ENCODE measurements at places on chromosomes 11 and 22.
A peak's percentile ranks its signal among the peaks of the same experiment; 100 is the strongest.

DNA sequence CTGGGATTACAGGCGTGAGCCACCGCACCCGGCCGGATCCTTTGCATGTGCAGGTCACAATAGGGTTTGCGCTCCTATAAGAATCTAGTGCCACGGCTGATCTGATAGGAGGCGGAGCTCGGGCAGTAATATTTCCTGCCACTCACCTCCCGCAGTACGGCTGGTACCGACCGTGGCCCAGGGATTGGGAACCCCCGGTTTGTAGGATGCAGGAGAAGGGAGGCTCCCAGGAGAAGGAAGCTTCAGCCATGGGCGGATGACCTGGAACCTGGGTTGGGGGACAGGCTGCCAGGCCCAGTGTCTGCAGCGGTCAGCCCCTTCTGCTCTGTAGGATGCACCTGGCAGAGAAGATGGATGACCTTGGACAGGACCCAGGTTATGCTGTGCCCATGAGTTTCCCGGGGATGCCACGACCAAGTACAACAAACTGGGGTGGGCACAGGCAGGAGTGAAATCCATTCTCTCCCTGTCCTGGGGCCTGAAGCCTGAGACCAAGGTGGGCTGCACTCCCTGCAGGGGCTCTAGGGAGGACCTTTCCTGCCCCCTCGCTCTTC is 818.9 kb downstream of the BRD1 start:
- H3K36me3 ChIP-seq = no peaks in the 10 kb centered on the region
- no peak overlapping the region for H3K27ac ChIP-seq
- no peak overlapping the region for H3K4me3 ChIP-seq

- no peaks in the 10 kb centered on the region for H3K27me3 ChIP-seq
- H3K27ac ChIP-seq = peak within 1 kb of the TSS; percentile 79
- DNase-seq = peak; percentile 54
- peaks cover 9% of the 10 kb centered on the region for H3K4me1 ChIP-seq
- peak within 1 kb of the TSS; percentile 100 for H3K4me3 ChIP-seq
These were observed at the start of gene TOP3B for GRCh38 chr22:21982338-21982965. Gene TOP3B, minus strand, starts transcription at chr22:21982787. Its CDS starts 7,078 bp downstream, at chr22:21975709.

DNA sequence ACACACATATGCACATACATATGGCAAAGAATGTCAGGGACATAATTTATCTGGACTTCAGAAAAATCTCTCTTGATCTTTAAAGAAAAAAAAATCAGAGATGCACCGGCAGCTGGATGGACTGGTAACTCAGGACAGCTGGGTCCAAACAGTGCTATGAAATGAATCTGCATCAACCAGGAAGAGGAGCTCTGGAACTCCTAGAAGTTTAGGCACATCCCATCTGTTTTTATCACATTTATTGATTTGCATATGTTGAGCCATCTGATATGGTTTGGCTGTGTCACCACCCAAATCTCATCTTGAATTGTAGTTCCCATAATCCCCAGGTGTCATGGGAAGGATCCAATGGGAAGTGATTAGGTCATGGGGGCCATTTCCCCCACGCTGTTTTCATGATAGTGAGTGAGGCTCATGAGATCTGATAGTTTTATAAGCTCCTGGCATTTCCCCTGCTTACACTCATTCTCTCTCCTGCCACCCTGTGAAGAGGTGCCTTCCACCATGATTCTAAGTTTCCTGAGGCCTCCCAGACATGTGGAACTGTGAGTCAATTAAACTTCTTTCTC is 87.7 kb upstream of the AKIP1 start:
- H3K27ac ChIP-seq = no peak overlapping the region
- H3K27me3 ChIP-seq = no peaks in the 10 kb centered on the region
- no peaks in the 10 kb centered on the region for H3K4me1 ChIP-seq
- H3K36me3 ChIP-seq = no peaks in the 10 kb centered on the region
- H3K4me3 ChIP-seq = no peak overlapping the region

DNA sequence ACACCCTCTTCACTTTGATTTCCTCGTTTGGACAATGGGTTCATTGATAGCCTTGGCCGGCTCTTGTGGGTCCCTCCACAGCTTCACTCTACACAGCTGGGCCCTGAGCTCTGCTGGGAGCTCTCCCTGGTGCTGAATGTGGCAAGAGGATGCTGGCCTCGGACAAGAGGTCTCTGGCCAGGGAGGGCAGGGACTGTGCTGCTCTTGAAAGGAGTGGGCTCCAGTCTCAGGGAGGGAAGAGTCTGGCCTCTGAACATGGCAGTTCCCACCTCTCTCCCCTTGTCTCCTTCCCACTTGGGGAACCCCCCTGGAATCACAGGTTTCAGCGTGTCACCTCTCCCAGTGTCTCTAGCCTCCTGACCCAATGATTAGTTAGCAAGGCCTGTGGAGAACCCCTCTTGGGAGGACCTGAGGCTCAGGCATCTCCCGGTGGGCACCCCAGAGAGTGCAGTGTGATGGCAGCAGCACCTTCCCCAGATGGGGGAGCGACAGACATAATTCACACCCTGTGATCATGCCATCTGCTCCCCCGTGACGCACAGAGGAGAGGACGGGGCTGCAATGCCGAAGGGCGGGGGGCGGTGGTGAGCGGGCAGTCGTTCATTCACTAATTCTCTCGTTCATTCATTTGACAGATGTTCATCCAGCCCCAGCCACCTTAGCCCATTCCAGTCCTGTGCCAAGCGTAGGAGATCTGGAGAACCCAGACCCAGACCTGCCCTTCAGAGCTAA is 2.8 kb upstream of the CABP7 start:
- peaks cover 6% of the 10 kb centered on the region for H3K4me1 ChIP-seq
- no peak overlapping the region for H3K27ac ChIP-seq
- H3K4me3 ChIP-seq = no peak overlapping the region
- H3K27me3 ChIP-seq = peaks cover 17% of the 10 kb centered on the region

GRCh38 chr11:91263496-91264365 is 960.9 kb upstream of the FAT3 start:
- no peaks in the 10 kb centered on the region for H3K36me3 ChIP-seq
- H3K4me3 ChIP-seq = no peak overlapping the region
- H3K4me1 ChIP-seq = no peaks in the 10 kb centered on the region

DNA sequence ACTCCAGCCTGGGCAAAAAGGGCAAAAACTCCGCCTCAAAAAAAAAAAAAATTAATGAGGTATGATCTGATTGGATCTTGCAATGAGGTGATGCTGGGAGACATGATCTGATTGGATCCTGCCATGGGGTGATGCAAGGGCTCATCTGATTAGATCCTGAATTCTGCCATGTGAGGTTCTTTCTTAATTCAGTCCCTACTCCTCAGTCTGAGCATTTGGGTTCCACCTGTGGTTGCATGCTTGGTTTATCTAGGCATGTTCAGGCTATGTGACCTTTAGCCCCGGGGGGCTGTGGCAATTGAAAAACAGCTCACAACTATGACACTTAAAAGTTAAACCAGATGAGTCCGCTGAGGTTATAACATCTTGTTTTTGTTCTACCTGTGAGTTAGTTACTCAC is 4.8 kb upstream of the TRIM6 start:
- H3K27ac ChIP-seq = no peak overlapping the region
- no peak overlapping the region for H3K4me3 ChIP-seq
- H3K27me3 ChIP-seq = no peaks in the 10 kb centered on the region
- no peaks in the 10 kb centered on the region for H3K4me1 ChIP-seq
- DNase-seq = no peak

- no peak overlapping the region for H3K27ac ChIP-seq
- no peak overlapping the region for H3K4me3 ChIP-seq
- H3K4me1 ChIP-seq = no peaks in the 10 kb centered on the region
- DNase-seq = no peak
These were observed 416.7 kb upstream of the CHORDC1 start for GRCh38 chr11:90639461-90639993.

GRCh38 chr11:124863826-124864165 is 1.4 kb upstream of the ROBO3 start:
- no peaks in the 10 kb centered on the region for H3K36me3 ChIP-seq
- no peak overlapping the region for H3K27ac ChIP-seq
- H3K27me3 ChIP-seq = peaks cover 61% of the 10 kb centered on the region
- no peak for DNase-seq

- no peak overlapping the region for H3K27ac ChIP-seq
- H3K4me3 ChIP-seq = no peak overlapping the region
- no peaks in the 10 kb centered on the region for H3K4me1 ChIP-seq
- no peaks in the 10 kb centered on the region for H3K36me3 ChIP-seq
- DNase-seq = no peak
These were observed 46.8 kb upstream of the KCNQ1OT1 start for GRCh38 chr11:2746401-2747247.

DNA sequence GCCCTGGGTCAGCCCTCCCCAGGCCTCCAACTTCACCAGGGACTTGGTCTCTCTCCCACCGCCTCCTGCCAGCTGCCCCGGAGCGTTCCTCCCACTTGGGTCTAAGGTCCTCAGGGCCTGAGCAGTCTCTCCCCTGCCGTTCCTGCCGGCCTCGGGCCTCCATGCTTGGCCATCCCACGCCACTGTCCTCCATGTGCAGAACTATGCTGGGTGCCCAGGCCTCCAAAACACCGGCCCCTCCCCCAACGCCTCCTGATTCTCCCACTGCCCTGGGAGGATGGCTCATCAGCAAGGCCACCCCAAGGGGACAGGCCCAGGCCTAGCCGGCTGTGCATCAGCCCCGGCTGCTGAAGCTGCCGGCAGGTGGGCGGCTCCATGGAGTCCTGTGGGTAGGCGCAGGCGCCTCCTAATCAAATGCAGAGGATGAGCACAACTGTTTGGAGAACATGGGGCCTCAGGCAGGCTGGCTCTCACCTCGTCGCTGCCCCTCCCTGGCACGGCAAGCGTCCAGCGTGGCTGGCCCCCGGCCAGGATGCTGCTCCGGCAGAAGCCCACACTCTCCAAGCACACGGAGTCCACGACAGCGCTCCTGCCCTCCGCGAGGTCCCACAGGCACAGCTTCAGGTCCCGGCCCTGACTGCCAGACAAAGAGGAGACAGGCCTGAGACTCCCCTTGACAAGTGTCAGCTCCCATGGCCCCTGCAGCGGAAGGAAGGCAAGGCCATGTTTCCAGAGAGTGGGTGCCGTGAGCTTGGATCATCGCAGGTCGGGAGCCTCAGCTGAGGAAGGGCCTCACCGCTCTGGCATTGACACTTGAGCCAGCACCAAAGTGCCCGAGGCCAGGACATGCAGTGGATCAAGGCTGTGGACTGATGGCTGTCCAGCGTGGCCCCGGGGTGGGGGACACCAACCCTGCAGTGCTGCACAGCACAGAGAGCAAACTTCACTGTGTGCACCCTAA is 42.6 kb downstream of the GNB1L start:
- no peaks in the 10 kb centered on the region for H3K36me3 ChIP-seq
- no peak for DNase-seq
- H3K27ac ChIP-seq = no peak overlapping the region
- no peaks in the 10 kb centered on the region for H3K27me3 ChIP-seq
- H3K4me3 ChIP-seq = no peak overlapping the region
- peaks cover 6% of the 10 kb centered on the region for H3K4me1 ChIP-seq

- peaks cover 10% of the 10 kb centered on the region for H3K36me3 ChIP-seq
- no peak overlapping the region for H3K27ac ChIP-seq
- H3K4me1 ChIP-seq = no peaks in the 10 kb centered on the region
These were observed 23.0 kb upstream of the MAML2 start for GRCh38 chr11:96366024-96366423.

DNA sequence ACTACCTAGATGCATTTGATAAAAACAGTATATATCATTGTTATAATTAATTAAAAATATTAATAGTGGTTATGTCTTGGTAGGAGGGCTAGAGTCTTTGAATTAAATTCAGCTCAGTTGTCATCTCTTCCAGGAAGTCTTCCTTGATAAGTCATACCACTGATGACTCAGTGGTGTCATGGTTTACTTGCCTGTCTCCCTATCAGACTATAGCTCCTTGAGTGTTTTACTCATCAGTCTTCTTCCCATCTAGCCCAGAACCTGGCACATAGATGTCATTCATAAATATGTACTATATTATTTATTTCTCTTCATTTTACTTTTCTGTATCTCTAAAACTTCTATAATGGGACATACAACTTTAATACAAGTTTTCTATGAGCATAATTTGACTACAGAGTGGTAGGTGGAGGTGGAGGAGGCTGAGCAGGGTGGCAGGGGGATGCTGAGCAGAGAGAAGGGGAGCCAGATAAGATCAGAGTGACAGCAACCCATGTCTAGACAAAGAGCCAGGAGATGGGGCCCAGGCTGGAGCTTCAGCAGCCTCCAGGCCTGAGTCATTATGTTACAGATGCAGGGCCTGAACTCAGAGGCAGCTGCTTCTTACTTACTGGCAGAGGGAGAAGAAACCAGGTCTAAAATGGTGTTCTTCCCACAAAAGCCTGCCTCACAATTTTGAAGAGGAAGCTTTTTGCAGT is 82.3 kb upstream of the PHOX2A start:
- no peaks in the 10 kb centered on the region for H3K27me3 ChIP-seq
- DNase-seq = no peak
- no peak overlapping the region for H3K4me3 ChIP-seq
- H3K36me3 ChIP-seq = peaks cover 6% of the 10 kb centered on the region

DNA sequence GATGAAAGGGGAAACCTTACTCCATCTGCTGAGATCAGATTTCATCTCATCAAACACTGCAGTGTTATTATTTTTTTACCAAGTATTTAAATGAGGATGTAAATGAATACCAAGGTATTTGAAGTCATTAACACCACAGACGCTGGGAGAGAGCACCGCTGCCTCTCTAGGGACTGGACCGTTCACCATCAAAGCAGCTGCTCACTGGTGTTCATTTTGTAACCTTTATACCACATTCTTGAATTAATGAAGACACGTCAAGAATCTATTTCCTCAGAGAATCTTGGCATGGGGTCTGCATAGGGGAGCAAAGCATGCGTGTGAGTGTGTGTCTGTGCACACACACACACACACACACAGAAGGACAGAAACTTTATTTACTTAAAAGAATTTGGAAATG is 15.6 kb downstream of the SIAE start:
- H3K27ac ChIP-seq = no peak overlapping the region
- no peak for DNase-seq
- H3K4me1 ChIP-seq = no peaks in the 10 kb centered on the region
- H3K36me3 ChIP-seq = no peaks in the 10 kb centered on the region
- H3K4me3 ChIP-seq = no peak overlapping the region

DNA sequence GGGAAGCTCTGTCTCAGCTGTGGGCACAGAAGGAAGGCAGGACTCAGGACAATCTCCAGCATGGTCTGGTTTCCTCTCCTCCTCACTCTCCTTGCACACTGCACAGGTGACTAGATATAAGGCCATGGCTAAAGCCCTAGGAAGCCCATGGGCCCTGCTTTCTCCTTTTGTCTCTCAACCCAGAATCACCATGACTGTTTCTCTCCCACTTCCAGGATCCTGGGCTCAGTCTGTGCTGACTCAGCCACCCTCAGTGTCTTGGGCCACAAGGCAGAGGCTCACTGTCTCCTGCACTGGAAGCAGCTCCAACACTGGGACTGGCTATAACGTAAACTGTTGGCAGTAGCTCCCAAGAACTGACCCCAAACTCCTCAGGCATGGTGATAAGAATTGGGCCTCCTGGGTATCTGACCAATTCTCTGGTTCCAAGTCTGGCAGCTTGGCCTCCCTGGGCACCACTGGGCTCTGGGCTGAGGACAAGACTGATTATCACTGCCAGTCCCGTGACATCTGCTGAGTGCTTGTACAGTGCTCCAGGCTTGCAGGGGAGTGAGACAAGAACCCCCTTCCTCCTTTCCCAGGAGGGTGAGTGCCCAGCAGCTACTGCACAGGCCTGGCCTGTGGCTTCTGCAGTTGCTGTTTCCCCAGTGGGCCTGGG is 104.0 kb upstream of the TOP3B start:
- no peaks in the 10 kb centered on the region for H3K4me1 ChIP-seq
- peaks cover 11% of the 10 kb centered on the region for H3K27me3 ChIP-seq
- DNase-seq = no peak
- H3K27ac ChIP-seq = no peak overlapping the region
- no peak overlapping the region for H3K4me3 ChIP-seq
- no peaks in the 10 kb centered on the region for H3K36me3 ChIP-seq

- H3K4me1 ChIP-seq = no peaks in the 10 kb centered on the region
- H3K27ac ChIP-seq = no peak overlapping the region
- no peak for DNase-seq
- H3K4me3 ChIP-seq = no peak overlapping the region
- H3K36me3 ChIP-seq = no peaks in the 10 kb centered on the region
- H3K27me3 ChIP-seq = no peaks in the 10 kb centered on the region
These were observed 152.2 kb upstream of the E2F8 start for GRCh38 chr11:19392847-19393518.

Measured in effector memory CD4-positive, alpha-beta T cell (primary cell).